ENCODE measurements at places on chromosomes 11 and 22.

DNA sequence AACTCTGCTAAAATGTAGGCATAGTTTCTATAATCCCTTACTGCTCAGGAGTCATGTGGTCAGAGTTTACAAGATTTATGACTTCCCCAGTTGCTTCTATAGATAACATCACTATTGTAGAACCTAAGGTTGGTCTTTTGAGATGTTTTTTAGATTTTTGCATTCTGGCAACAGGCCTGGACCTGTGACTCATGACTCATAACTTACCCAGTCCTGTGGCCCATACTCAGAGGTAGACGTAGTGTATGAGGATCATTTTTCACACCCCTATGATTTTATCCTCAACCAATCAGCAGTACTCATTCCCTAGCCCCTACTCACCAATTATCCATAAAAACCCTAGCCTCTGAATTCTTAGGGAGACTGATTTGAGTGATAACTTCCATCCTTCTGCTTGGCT lies 384.4 kb upstream of the DDI1 start:
- DNase-seq: no peak

DNA sequence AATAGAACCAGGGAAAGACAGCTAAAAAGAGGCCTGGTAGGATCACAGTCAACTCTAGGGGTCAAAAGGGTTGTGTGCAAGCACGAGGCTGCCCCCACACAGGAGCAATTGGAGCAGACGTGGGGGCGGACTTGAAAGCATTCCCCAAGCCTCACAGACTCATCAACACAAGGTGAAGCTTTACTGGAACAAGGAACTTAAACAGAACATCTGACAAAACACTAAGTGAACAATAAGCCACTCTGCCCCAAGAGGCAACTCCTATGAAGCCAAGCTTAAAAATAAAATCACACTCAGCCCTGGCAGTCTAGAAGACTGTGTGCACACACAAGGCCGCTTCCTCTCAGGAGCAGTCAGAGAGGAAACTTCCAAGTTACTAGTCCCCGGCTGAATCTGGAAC lies 32.2 kb upstream of the TEAD1 start:
- DNase-seq: no peak

DNA sequence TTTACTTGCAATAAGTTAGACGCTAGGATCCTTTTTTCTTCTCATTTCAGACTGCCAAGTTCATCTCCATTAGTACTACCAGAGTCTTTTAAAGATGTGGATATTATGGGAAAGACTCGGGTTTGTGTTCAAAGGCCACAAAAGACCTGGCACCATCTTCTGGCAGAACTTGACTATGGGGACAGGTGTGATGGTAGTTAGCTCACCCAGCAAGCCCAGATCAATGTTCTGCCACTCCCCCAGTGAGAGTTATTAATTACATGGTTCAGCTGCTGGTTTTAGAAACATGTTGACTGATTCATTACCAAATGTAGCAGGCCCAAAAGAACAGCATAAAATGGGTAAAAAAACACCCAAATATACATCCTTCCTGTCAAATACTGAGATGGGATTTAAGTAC lies 333.5 kb upstream of the PITPNB start:
- no peak for DNase-seq

DNA sequence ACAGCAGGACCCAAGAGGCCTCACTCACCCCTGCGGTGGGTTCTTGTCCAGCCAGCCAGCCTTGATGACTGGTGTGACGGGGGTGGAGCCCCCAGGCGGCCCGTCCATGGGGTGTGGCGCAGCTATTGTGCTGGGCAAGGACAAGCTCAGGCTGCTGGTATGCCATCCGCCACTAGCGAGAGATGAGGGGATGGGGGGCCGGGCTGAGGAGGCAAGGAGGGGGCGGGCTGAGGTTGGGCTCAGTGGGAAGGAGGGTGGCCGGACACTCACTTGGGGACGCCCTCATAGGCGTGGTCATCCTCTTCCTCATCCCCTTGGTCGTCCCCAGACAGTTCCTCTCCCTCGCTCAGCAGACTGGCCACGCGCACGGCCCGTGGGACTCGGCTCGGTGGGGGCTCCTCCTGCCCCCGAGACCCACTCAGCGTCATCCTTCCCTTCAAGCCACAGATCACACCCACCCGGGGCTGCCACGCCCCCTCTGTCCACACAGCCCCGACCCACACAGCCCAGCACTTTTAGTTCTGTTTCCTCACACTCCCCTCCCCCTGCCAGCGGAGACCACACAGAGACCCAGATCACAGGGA lies 38.0 kb upstream of the PDE2A start:
- DNase-seq: no peak

DNA sequence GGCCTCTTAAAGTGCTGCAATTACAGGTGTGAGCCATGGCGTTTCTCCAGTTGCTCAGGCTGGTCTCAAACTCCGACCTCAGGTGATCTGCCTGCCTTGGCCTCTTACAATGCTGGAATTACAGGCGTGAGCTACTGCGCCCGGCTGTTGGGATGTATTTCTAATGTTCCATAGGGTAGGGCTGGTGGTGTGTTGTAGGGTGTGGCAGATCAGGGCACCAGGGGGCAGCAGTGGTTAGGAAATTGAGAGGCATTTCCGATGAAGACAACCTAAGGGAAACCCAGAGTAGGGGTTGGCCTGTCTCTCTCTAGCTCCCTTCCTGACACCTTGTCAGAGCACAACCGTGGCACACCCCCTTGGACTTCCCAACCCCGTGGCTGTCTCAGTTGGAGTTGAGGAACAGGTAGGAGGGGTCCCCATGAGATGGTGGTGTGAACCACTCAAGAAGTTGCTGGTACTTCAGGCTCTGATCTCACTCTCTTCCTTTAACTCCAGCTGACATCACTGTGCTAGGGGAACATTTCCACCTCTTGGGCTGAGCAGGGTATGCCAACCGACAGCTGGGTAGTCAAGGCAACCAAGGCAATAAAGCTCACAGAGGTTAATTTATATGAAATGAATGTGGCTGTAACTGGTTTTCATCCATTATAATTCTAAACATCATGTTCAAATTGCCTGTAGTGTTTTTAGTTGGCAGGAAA lies 33.0 kb downstream of the YWHAH start:
- DNase-seq: peak; percentile 40

GRCh38 chr22:43100225-43100624 lies 10.3 kb upstream of the BIK start:
- DNase-seq: no peak

DNA sequence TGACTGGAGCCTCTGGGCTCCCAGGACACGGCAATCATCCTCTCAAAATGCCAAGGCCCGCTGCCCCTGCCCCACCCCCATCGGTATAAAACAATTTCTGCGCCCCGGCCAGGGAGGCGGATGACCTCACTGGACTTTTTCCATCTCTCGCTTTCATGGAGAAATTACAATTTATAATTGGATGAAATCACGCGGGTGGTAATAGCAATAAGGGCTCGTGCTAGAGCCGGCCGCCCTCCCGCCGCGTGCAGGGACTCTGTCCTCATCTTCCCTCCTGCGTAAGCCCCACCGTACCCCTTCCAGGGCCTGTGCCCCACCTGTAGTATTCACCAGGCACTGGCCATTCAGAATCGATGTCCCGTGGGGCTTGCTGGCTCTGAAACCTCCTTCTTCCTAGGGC lies 64.5 kb downstream of the MACROD1 start:
- DNase-seq: no peak

DNA sequence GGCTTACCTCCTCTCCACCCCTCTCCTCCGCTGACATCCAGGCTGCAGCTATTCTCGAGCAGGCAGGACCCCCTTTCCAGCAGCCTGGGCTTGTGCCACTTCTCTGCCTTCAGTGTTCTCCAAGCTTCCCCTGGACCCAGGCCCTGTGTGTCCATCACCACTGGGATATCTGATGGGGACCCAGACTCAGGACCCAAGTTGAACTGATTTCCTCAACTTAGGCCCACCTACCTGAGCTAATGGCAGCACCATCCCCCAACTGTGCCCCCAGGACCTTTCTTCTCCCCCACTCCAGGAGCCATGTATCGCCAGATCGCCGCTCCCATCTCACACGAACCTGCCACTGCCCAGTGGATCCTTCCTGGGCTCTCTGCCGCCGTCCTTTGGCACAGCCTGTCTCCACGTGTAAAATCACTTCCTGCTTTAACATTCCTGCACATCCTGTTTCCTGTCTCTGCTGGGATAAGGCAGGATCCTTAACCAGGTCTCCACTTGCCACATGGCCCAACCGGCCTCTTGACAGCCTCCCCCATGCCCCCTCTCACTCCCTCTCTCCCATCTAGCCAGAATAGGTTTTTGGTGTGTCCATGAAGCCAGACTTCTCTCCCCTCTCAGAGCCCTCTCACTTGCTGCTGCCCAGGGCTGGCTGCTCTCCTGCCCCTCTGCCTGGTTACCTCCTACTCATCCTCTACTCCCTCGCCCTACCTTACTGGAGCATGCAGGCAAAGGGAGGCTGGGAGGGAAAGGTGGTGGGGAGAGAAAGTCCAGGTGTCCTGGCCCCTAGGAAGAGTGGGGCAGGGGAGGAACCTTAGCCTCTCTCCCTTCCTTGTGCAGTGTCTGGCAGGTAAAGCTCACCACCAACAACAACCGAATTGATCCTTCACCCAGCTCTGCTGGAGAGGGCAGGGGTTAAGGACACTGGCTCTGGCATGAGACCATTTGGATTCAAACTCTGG lies 9.4 kb downstream of the SPATA19 start:
- DNase-seq: no peak

DNA sequence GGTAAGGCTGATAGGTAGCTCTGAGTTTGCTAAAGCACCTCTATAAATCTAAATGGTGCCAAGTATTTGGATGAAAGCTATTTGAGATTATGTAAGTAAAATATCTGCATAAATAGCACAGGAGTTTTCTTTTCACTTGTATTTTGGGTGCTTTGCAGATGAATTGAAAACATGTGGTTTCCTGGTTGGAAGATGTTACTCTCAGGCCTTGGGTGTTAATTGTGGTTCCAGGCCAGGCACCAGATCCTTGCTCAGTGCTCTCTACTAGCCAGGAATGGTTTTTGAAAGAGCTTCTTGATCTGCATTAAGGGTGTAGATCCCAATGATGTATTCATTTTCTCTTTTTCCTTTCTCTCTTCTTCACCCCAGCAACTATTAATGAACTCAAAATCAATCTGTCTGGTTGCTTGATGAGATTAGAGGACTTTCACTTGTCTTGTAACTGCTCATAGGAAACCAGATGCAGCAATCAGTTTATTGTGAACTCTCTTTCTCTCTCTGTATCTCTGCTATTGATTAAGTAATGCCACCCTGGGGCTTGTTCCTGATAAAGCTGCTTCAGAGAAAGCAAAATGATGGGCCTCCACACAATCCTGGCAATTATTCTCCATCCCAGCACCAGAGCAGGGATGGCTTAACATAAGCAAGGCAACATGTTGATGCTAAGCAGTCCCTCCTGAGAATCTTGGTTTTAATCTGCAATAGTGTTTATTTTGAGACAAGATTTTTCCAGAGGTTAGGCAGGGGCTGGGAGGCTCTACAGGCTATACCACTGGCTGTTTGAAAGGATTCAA lies 147.0 kb upstream of the NTM start:
- no peak for DNase-seq
